NCI-H1092 (cell line): ENCODE measurements at places on chromosomes 11 and 22.

GRCh38 chr11:78635814-78636506 is 61.3 kb upstream of the NARS2 start:
- no peak for DNase-seq

- DNase-seq, result no peak
These were observed 15.0 kb downstream of the MRTFA start for GRCh38 chr22:40621309-40622151.

- DNase-seq, result no peak
These were observed 6.6 kb upstream of the FIBIN start for GRCh38 chr11:26987272-26987671.

DNA sequence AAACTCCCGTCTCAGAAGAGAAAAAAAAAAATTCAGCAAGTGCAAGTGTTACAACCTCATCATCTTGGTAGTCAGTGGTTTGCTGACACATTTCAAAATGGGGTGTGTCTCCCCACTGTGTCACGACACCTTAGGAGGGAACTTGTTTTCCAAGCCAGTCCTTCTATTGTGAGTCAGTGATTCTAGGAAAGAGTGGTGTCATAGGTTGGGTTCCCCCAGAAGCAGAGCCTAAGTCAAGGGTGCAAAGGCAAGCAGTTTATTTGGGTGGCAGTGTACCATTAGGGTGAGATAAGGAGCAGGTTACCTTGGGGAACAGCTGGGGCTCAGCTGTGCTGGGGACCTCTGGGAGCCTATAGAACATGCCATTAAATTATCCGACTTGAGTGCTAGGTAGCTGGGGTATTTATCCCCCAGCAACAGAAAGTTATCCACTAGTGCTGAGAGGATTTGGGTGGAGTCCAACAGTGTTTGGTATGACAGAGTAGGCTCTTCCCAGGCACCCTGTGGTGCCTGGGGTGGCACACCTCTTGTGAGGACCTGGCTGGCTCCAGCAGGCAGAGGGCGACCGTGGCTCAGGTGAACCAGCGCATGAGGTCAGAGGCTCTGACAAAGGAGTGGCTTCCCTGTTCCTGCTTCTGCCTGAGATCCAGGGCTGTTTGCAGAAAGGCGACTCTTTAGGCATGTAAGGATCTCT is 41.7 kb downstream of the KIAA1671 start:
- no peak for DNase-seq

GRCh38 chr22:36073476-36073875 is 44.9 kb upstream of the RBFOX2 start:
- no peak for DNase-seq

DNA sequence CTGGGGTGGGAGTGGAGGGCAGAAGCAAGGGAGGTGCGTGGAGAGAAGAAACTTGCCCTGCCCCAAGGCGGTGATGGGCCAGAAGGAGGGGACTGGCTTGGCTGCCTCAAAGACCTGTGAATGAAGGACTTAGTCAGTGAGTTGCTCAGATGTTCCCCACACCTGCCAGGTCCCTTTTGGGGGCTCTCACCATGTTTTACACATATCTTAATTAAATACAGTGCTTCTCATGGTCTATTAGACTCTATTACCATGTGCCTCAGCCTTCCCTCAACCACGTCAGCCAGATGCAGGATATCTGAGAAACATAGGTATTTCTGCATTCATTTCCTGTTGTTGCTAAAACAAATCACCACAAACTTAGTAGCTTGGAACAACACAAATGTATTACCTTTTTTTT is 429.5 kb downstream of the BUD13 start:
- no peak for DNase-seq

GRCh38 chr22:37442537-37442936 is 15.3 kb upstream of the ELFN2 start:
- no peak for DNase-seq
